ENCODE measurements at places on chromosomes 16 and 17. TPM values are rescaled to one million over a fixed set of nuclear protein-coding genes. Genes with fewer than 3 reads are reported as not detected.

DNA sequence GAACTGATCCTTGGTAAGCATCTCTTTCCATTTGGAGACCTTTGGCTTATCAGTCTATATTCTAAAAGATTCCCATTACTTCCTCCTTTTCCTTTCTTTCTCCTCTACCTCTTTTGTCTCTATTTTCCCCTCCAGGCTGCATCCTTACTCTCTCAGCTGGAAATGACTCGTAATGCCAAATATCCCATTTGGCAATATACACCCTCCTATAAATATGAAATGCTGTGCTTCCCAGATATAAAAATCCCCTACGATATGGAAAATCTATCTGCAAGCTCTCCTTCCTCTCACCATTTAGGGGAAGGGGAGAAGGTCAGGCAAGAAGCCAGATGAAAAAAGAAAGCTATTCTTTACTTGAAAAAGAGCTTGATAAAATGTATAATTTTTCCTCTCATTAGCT is 39.9 kb downstream of the XPO6 start:
- no peak overlapping the region for H3K4me3 ChIP-seq
- H3K4me1 ChIP-seq, result no peaks in the 10 kb centered on the region
- H3K27me3 ChIP-seq, result no peaks in the 10 kb centered on the region
- DNase-seq, result no peak
- H3K27ac ChIP-seq, result no peak overlapping the region

DNA sequence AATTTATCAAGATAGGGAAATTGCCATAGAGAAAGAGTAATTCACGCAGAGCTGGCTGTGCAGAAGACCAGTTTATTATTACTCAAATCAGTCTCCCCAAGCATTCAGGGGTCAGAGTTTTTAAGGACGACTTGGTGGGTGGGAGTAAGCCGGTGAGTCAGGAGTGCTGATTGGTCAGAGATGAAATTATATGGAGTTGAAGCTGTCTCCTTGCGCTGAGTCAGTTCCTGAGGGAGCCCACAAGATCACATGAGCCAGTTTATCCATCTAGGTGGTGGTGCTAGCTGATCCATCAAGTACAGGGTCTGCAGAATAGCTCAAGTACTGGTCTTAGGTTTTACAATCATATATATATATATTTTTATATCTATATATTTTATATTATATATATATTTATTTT is 6.0 kb upstream of the AQP8 start:
- no peak for DNase-seq
- H3K4me3 ChIP-seq, result no peak overlapping the region
- no peak overlapping the region for H3K27ac ChIP-seq
- no peaks in the 10 kb centered on the region for H3K27me3 ChIP-seq

DNA sequence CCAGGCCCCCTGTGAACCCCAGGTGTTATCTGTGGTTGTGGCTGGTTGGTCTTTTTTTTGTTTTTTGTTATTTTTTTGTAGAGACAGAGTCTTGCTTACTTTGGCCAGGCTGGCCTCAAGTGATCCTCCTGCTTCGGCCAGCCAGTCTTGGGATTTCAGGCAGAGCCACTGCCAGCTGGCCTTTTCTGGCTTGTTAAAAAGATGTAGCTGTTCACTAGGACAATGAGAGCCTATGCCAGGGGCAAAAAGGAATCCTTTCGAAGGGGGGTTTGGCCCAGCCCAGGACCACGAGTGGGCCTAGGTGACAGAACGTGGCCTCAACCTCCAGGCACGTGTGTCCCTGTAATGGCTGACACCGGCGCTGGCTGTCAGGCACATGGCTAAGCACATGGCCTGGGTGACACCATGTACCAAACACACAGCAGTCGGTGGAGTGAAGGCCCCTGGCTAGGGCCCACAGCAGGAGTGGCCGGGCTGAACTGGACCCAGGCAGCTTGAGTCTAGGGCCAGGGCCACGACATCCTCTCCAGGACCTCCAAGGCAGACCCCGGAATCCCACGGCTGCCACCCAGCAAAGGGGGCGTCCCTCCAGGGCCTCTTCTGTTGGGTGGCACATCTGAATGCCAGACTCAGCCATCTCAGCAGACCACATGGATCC is 6.9 kb upstream of the SLC38A8 start:
- H3K36me3 ChIP-seq, result no peaks in the 10 kb centered on the region
- no peaks in the 10 kb centered on the region for H3K27me3 ChIP-seq

NME3 gene
- 72.5 TPM for total RNA-seq

- H3K4me1 ChIP-seq, result peaks cover 2% of the 10 kb centered on the region
- DNase-seq, result no peak
- no peak overlapping the region for H3K4me3 ChIP-seq
Measured at GRCh38 chr16:19936441-19936840, 51.8 kb upstream of the GPRC5B start.
